ENCODE measurements at places on chromosomes 1 and 21.

DNA sequence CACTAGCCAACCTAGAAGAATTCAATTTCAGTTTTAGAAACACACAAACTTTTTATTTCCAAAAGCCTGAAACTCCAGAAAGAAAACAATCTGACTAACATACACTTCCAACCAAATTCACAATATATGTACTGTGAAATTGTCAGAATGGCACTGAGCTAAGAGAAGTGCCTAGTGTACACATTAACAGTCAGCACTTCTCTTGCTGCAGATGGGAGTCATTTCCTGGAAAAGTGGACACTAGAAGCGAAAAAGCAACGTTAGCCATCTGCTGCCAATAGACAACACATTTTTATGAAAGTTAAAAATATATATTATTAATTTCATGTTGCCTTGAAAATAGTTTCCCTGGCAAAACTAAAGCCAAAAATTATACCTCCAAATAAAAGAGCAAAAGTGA is 66.1 kb downstream of the EPS15 start:
- DNase-seq = no peak

DNA sequence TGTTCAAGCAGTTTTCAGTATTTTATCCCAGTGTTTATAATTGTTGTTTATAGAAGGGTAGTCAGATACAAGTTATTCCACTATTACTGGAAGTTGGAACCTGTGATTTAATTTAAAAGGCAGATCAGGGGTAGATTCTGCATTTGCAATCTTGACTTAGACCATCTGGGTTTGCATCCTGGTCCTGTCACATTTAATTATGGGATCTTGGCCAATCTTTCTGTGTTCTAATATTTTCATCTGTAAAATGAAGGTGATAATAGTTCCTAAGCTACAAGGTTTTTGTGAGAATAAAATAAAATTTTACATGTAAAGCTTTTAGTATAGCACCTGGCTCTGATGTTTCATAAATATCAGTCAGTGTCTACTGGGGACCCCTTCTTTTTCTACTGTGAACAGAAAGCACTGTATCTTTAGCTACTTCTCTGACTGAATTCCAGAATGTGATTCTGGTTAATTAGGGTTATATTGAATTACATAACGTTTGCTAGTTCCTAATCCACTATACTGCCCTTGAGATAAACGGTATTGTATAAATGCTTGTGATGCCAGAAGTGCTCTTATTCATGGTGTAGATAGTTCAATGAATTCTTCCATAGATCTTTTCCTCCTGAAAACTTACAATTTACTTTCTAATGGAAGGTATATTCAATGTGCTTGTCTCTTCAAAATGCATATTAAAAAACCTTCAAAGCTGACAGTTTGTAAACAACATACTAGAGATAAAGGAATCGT is 131.0 kb downstream of the KCNK1 start:
- DNase-seq = no peak

GRCh38 chr1:21577324-21577723 is 68.1 kb downstream of the ALPL start:
- DNase-seq = no peak

GRCh38 chr1:158554352-158554751 is at the start of gene OR6Y1:
Gene OR6Y1, minus strand, starts transcription at chr1:158554405. Its CDS starts 6,300 bp downstream, at chr1:158548105.
- no peak for DNase-seq

- DNase-seq = no peak
Measured at GRCh38 chr1:204027446-204027845, 45.5 kb upstream of the SOX13 start.

DNA sequence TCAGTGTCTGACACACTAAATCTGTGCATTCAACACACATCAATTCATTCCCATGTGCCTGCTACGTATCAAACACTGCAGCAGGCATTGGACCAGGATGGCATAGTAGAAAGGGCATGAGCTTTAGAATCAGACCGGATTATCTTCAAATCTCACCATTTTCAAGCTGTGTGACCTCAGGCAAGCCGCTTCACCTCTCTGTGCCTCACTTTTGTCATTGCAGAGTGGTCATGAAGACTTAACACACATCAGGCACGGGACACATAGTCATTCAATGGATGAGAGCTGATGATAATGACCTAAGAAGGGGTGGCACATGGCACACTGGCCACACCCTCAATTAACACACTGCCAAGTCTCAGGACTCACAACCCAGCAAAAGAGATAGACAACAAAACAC is 46.8 kb downstream of the KLHDC7A start:
- no peak for DNase-seq

DNA sequence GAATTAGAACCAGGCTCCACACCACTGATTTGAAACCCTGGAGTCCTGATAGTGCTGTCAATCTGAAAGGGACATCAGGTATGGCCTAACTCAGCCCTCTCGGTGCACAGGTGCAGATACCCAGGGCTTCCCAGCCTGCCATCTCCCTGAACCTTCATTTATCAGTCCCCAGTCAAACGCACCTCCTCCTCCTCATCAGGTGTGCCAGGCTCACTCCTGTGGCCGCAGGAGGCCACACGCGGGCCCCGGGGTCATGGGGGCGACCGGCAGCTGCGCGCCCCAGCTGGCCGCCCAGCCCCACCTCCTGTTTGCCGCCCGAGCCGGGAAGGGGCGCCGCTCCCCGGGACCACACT is 572 bp downstream of the FUCA1 start:
- DNase-seq = no peak

DNA sequence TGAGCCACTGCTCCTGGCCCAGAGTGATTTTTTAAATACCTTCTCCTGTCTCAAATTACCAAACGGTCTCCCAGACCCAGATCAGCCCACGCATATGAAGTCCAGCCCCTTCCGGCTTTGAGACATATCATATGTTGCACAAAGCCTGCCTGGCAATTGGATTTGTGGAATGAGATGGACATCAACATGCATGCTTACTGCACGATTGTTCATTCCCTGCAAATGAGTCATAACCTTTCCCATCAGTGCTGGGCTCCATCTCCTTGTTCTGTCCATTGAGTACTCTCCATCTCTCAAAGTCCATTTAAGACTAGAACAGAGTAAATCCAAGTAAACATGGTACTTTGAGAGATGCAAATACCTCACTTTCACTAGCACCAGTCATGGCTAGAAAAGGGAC is 612.2 kb upstream of the USP24 start:
- no peak for DNase-seq

DNA sequence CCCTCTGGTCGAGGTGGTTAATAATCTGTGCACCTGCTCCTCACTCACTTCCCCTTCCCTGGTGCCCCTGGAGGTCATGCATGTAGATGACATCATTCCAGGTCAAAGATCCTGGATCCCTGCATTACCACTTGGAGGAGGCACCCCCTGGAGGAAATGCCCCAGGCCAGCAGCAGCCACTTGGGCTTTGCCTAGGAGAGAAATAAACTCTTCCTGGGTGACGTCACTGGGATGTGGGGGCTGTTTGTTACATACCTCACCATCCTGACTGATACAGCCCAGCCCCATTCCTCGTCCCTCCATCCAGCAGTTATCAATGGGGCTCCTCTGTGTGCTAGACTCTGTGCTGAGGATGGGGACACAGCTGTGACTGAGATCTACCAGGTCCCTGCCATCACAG is 433.6 kb downstream of the PTPRU start:
- no peak for DNase-seq

- no peak for DNase-seq
Measured at GRCh38 chr1:67227196-67227595, 60.9 kb downstream of the IL23R start.

DNA sequence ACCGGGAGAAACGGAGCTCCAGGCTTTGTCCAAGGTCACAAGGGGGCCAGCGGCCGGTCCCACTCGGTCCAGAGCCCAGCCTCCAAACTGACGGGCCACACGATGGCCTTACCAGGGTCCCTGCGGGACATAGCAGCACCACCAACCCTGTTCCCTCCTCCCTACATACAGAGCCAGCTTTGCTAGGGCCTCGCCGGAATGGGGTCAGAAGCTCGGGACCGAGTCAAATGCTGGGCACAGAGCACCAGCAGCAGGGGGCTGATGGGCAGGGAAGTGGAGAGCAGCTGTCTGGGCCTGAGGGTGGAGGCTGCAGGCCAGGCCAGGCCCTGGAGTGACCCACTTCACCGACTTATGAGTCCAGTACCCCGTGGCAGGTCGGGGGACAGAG is 14.9 kb upstream of the TTC39A start:
- no peak for DNase-seq

GRCh38 chr1:23701996-23702395 is 10.4 kb downstream of the RPL11 start:
- DNase-seq = no peak

GRCh38 chr1:90400131-90400530 is 317.0 kb downstream of the BARHL2 start:
- DNase-seq = no peak

- no peak for DNase-seq
Measured at GRCh38 chr1:182699393-182700350, 15.3 kb upstream of the RGS8 start.

GRCh38 chr21:28447462-28447861 is 545.2 kb downstream of the LTN1 start:
- no peak for DNase-seq

- DNase-seq = no peak
Measured at GRCh38 chr1:99777752-99778151, 11.3 kb upstream of the FRRS1 start.

DNA sequence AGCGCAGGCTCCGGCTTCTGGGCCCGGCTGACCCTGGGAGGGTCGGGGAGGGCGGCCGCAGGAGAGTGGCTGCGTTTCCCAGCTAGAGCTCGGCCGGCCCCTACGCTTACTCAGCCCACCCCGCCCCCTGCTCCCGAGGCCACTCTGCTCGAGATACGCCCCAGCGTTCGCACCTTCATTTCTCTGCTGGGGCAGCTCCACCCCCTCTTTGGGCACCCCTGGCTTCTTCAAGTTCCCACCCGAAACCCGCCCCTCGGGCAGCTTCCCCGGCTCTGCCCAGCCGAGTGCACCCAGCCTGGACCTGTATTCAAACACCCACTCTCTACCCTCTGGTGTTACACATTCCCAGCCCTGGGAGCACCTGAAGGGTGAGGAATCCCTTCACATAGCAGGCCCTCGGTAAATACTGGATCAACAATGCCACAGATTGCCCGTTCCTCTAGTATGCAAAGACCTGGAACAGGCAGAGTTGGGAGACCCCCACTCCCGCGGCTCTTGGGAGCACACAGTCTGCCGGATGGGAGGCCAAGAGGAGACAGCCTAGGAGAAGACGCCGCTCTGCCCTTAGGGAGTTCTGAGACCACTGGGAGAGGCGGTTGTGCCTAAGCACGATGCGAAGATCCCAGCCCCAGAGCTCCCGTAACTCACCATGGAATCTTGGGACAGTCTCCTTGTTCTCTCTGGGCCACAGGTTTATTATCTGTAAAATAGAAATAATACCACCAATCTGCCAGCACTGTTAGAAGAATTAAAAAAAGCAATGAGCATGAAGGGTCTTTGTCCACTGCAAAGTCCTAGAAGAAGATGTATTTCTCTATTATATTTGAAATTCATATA is 566 bp upstream of the PAQR7 start:
- DNase-seq = no peak

DNA sequence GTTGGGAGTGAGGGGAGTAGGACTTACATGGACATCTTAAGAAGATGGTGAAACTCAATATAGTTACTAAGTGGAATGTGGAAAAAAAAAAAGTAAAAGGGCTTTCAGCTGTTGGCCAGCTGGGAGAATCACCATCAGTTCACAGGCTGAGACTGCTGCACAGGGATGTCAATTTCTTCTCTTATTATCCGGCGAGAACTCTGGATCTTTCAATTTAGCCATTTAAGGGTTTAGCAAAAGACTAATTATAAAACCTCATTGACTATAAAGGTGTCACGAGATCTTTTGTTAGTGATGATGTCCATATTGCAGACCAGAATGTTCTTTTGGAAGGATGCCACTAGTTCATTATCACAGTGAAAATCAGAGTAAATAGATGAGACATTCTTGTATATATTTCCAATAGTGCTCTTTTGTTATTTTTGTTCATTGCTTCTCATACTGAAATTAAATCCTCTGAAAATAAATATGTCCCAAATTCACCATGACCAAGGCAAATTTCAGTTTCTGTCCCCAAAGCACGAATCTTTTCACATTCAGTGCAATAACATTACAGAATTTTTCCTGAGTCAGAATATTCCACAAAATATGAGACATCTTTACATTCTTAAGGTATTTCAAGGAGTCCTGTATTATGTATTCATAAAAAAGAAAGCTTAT is 266.1 kb downstream of the DNM3 start:
- no peak for DNase-seq

DNA sequence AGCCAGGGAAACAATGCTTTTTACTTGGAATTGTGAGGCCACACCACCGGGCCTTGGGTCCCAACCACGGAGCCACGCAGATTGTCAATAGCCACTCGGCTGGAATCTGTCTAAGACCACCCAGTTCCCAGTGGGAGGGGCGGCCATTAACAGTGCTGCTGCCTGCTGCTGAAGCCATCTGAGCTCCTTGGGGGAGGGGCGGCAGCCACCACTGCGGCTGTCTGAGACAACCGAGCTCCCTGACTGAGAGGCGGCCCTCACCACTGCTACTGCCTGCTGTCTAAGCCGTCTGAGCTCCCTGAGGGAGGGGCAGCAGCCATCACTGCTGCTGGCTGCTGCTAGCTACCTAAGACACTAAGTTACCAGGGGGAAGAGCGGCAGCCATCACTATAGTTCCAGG is 64.3 kb downstream of the DMRTA2 start:
- no peak for DNase-seq

GRCh38 chr1:89739013-89739843 is 81.6 kb upstream of the LRRC8D start:
- peak; percentile 12 for DNase-seq

DNA sequence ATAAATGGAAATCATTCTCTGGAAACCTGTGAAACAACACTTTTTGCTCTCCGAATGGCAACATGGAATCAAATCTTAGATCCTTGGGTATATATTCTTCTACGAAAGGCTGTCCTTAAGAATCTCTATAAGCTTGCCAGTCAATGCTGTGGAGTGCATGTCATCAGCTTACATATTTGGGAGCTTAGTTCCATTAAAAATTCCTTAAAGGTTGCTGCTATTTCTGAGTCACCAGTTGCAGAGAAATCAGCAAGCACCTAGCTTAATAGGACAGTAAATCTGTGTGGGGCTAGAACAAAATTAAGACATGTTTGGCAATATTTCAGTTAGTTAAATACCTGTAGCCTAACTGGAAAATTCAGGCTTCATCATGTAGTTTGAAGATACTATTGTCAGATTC is 45.7 kb downstream of the PTGFR start:
- no peak for DNase-seq

- DNase-seq = no peak
Measured at GRCh38 chr1:54714881-54715492, 674 bp upstream of the TTC4 start.

GRCh38 chr1:15212216-15212953 is 34.6 kb upstream of the FHAD1 start:
- DNase-seq = no peak

- DNase-seq = no peak
Measured at GRCh38 chr21:39737376-39738000, 7.5 kb upstream of the IGSF5 start.

GRCh38 chr1:110176299-110176956 is 26.1 kb downstream of the SLC6A17 start:
- DNase-seq = no peak

GRCh38 chr1:23081376-23081775 is 62.1 kb downstream of the KDM1A start:
- no peak for DNase-seq

- no peak for DNase-seq
Measured at GRCh38 chr1:9909234-9910046, 629 bp downstream of the CTNNBIP1 start.

- DNase-seq = no peak
Measured at GRCh38 chr1:119783354-119784185, 14.9 kb upstream of the HMGCS2 start.
